Substantia nigra (tissue), 51 donors: ENCODE measurements at places on chromosomes 7 and 10.

DNA sequence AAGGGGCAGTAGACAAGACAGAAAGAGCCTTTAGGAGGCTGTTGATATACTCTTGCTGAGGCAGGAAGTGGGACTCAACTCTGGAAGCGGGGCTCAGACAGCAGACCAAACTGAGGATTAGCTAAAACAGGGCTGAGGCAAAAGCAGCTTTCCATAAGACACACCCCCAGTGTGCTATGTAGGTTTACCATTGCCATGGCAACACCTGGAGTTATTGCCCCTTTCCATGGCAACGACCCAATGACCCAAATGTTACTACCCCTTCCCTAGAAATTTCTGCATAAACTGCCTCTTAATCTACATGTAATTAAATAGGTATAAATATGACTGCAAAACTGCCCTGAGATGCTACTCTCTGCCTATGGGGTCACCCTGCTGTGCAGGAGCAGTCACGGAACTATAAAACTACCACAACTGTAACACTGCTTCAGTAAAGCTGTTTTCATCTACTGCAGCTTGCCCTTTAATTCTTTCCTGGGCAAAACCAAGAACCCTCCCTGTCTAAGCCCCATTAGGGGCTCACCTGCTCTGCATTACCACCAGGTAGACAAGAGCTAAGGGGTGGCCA lies 348.4 kb upstream of the PODXL start:
- no peak for DNase-seq

- no peak for DNase-seq
Observed at GRCh38 chr7:135117096-135117495, 30.8 kb upstream of the TMEM140 start.

DNA sequence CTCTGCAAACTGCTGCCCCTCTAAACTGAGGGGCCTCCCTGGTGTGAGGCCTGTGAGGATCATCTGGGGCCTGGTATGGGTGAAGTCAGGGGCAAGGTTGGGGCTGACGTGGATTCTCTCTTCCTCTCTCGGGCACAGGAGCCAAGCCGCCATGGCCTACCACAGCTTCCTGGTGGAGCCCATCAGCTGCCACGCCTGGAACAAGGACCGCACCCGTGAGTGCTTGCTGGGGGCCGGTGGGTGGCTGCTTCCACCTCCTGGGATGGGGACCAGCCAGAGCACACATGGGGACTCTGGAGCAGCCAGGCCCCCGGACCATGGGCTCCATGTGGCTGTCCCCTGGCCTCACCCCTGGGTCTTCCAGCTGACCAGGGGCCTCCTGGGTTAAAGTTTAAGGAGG lies 11.0 kb downstream of the ARPC1B start:
- DNase-seq: no peak

DNA sequence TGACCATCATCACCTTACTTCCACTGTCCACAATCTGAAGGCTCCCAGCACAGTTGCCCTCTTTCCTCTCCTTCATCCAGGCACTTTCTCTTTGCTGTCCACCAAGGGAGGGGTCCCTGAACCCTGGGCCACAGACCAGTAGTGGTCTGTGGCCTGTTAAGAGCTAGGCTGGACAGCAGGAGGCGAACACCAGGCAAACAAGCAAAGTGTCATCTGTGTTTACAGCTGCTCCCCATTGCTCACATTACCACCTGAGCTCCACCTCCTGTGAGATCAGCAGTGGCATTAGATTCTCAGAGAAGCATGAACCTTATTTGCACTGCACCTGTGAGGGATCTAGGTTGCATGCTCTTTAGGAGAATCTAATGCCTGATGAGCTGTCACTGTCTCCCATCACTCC lies 27.7 kb downstream of the FZD1 start:
- DNase-seq: no peak
